Smooth muscle cell of the pulmonary artery (primary cell): ENCODE measurements at places on chromosomes 7 and 10. TPM values are rescaled to one million over a fixed set of nuclear protein-coding genes. Genes with fewer than 3 reads are reported as not detected.

Gene HOXA1
- total RNA-seq: 0.20 and 0.52 TPM in 2 replicates

Gene CHST3
- 49.4 and 64.2 TPM in 2 replicates for total RNA-seq

Gene VPS37D
- 4.1 and 5.7 TPM in 2 replicates for total RNA-seq

Gene HGF
- total RNA-seq: 51.1 and 342 TPM in 2 replicates

Gene POLR2J
- 16.3 and 22.2 TPM in 2 replicates for total RNA-seq

Gene ANKRD61
- total RNA-seq: 0.13 TPM in 1 of 2 replicates, not detected in the other

Gene PRSS1
- total RNA-seq: not detected in 2 replicates

Gene GDF10
- 0.03 and 5.5 TPM in 2 replicates for total RNA-seq

Gene RARRES2
- 0.65 and 1.7 TPM in 2 replicates for total RNA-seq

Gene SGCE
- 43.2 and 116 TPM in 2 replicates for total RNA-seq

Gene SLC25A28
- 16.2 and 21.7 TPM in 2 replicates for total RNA-seq

Gene MARVELD1
- total RNA-seq: 46.2 and 47.6 TPM in 2 replicates

Gene CPA2
- not detected in 2 replicates for total RNA-seq

Gene SLC26A5
- total RNA-seq: not detected in 2 replicates

Gene STK32C
- 11.7 and 12.8 TPM in 2 replicates for total RNA-seq

Gene C1QL3
- total RNA-seq: 0.07 TPM in 1 of 2 replicates, not detected in the other

Gene PNLIPRP2
- not detected in 2 replicates for total RNA-seq

Gene MMD2
- not detected in 2 replicates for total RNA-seq

Gene NKX1-2
- not detected in 2 replicates for total RNA-seq

Gene HPS1
- 34.3 and 54.7 TPM in 2 replicates for total RNA-seq

Gene SSC4D
- 0.40 and 0.65 TPM in 2 replicates for total RNA-seq

Gene CHAT
- not detected in 2 replicates for total RNA-seq

Gene ADARB2
- total RNA-seq: not detected in 2 replicates

Gene GLUD1
- total RNA-seq: 205 and 225 TPM in 2 replicates

Gene VCL
- total RNA-seq: 215 and 286 TPM in 2 replicates

Gene SOSTDC1
- total RNA-seq: not detected in 2 replicates

Gene TRIM8
- total RNA-seq: 91.0 and 138 TPM in 2 replicates

Gene TRPV5
- total RNA-seq: not detected in 2 replicates

Gene CRHR2
- total RNA-seq: not detected in 2 replicates

Gene TLX1
- total RNA-seq: not detected in 2 replicates

Gene COBL
- not detected in 2 replicates for total RNA-seq

Gene CCDC136
- total RNA-seq: 6.3 and 7.5 TPM in 2 replicates

Gene CCDC172
- total RNA-seq: not detected in 2 replicates

Gene ITPRID1
- not detected in 2 replicates for total RNA-seq

Gene GALNT17
- total RNA-seq: 0.13 TPM in 1 of 2 replicates, not detected in the other

Gene OR2A42
- 0.03 TPM in 1 of 2 replicates, not detected in the other for total RNA-seq

Gene SCART1
- 2.5 and 2.8 TPM in 2 replicates for total RNA-seq

Gene SAP25
- total RNA-seq: 0.13 TPM in 1 of 2 replicates, not detected in the other

Gene TWIST1
- 30.5 and 44.1 TPM in 2 replicates for total RNA-seq

Gene MPLKIP
- total RNA-seq: 15.3 and 18.8 TPM in 2 replicates

Gene KRIT1
- total RNA-seq: 55.0 and 56.7 TPM in 2 replicates

Gene TMEM248
- 95.1 and 109 TPM in 2 replicates for total RNA-seq
